ENCODE measurements at places on chromosomes 16 and 17.
A peak's percentile ranks its signal among the peaks of the same experiment; 100 is the strongest.

DNA sequence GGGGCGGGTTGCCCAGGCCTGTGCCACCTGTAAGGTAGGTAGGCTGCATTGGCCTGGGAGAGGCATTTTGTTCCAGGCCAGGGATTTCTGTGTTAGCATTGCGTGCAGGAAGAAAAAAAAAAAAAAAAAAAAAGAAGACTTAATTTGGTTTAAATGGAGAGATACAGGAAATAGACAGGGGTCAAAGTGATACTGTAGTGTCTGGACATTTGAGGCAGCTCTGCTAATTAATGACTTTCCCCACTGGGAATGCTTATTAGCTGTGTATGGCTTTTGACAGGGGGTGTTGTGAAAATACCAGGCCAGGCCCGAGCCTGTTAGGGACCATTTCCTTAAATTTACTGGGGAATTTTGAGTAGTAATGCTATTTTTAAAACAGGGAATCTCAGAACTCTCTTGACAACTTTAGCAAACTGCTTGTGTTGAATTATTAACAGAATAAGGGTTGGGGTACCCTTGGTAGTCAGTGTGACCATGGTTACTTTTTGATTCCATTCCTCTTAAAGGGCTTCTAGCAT is 1.0 kb downstream of the MAP2K4 start:
- DNase-seq = no peak

GRCh38 chr16:67238806-67239470 is 8.3 kb downstream of the FHOD1 start:
- no peak for DNase-seq

- peak; percentile 65 for DNase-seq
These were observed 17.5 kb upstream of the MTMR4 start for GRCh38 chr17:58531661-58532554.

- DNase-seq = peak; percentile 64
These were observed 913 bp upstream of the NOG start for GRCh38 chr17:56592487-56593085.

GRCh38 chr16:67105246-67105645 is 4.5 kb upstream of the PHAF1 start:
- no peak for DNase-seq

- no peak for DNase-seq
These were observed 4.6 kb downstream of the MYBBP1A start for GRCh38 chr17:4550534-4551039.

DNA sequence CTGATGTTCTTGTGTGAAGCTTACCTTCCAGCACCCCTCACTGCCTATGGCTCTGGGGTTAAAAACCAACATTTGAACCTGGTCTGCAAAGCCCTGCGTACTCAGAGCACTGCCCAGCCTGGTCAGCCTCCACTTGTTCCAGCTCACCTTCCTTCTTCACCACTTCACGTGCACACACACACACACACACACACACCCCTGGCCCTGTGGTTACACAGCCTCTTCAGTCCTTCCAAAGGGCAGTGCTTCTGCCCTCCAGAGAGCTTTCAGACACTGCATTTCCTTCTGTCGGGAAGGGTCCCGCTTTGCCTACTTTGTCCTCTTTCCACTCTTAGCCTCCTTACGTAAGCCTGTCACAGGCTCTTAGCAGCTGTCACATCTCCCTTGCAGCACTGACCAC is 9.6 kb upstream of the TMEM220 start:
- DNase-seq = no peak

DNA sequence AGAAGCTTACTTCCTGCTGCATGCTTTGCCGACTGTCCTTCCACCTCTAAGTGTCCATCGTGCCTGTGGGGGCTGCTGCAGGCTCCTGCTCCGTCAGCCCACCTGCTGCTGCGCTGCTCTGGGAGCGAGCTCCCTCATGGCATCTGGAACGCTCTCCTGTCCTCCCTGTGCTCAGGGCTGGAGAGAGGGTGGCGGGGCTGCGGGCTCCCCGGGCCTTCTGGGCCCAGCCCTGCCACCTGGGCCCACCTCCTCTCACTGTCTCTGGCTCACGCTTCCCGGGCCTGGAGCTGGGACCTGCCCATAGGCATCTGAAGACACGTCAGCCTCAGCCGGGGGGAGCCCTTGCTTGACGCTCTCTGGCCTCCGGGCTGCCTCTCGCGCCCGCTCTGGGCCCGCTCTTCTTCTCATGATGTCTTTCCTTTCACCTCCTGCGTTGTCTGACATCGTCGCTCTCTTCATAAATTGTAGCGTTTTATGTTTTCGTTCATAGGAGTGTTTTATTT is 27.0 kb downstream of the NME3 start:
- no peak for DNase-seq

DNA sequence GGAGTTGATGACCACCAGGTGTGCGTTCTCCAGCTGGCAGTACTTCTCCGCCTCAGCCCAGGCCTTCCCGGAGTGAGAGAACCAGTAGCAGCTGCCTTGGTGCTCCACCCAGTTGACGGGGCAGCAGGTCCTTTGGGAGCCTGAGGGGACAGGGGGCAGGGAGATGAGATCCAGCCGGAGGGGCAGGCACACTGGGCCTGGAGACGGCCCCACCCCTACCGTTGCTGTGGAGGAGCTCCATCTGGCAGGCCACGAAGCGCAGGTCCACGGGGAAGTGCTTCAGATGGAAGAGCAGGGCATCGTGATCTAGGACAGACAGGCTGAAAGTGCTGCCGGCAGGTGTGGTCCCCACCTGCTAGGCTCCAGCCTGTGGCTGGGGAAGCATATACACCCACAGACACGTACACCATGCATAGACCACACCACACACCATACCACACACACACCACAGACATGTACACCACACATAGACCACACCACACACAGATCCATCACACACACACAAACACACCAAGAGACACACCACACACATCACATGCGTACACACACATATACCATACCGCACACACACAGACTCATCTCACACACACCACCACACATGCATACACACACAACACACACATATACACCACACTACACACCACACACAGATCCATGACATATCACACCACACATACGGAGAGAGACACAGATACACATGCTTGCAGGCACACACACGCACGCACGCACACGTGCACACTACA is 7.4 kb downstream of the ASGR2 start:
- DNase-seq = no peak

All from MG63 (cell line).